Stimulated activated CD8-positive, alpha-beta memory T cell treated with anti-CD3 and anti-CD28 coated beads, Interleukin-4, amount 100 ng/mL, for 1 hour (primary cell): ENCODE measurements at places on chromosomes 7 and 10.

GRCh38 chr10:25465582-25466372, 291.0 kb downstream of the GPR158 start:
- no peak for DNase-seq

DNA sequence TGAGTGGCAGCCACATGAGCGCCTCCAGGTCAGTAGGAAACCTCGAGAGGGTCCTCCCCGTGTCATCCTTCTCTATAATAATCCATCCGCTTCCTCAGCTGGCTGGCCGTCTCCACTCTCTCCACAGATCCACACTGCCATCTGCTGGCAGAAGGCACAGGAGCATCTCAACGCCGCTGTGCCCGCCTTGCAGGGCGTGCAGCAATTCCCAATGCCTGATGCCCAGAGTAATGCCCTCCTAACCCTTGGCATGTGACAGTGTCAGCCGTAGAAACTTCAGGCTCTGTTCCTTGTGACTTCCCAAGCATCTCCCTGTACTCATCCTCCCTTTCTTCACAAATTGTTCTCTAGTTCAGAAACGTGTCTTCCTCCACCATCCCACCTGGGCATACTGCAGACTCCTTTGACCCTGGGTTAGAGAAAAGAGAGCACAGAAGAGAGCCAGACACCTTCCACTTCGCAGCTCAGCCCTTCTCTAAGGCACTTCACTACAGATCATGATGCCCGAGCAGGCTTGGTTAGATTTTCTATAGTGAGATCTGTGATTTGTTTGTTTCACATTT, 70.8 kb downstream of the XPNPEP1 start:
- DNase-seq = peak; percentile 19

DNA sequence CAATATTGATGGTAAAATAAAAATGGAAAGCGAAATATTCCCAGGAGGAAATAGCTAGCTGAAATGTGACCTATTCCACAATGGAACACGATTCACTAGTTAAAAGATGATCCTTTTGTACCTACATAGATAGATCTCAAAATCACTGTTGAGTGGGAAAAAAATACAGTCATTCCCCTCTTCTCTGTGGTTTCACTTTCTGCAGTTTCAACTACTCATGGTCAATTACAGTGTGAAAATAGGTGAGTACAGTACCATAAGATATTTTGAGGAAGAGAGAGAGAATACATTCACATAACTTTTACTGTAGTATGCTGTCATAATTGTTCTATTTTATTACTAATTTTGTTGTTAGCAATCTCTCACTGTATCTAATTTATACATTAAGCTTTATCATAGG, 56.0 kb upstream of the COL13A1 start:
- DNase-seq = no peak

- DNase-seq = no peak
Measured at GRCh38 chr10:6072215-6072934, 10.2 kb upstream of the IL2RA start.

GRCh38 chr10:95477175-95477520, 84.0 kb downstream of the SORBS1 start:
- DNase-seq = no peak

DNA sequence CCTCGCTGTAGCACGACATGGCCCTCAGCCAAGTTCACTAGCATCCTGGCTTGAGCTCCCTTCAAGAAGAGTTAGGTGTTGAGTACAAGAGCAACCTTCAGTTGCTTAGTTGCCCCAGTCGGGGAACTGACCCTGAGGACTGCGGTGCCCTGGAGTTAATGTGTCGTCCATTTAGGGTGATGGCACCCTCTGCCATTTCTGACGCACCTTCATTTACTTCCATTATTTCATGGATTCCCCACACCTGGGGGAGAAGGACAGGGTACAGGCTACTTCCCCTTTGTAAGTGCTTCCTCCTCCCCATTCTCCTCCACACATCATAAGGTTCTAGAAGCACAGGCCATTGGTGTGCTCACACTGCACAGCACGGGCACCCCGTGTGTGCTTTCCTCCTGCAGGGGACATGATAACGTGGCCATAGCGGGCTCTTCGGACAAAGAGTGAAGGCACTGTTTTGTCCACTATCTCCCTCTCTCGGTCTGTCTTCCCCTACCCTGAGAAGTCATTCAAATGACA, 1.8 kb downstream of the ALOX5 start:
- no peak for DNase-seq

DNA sequence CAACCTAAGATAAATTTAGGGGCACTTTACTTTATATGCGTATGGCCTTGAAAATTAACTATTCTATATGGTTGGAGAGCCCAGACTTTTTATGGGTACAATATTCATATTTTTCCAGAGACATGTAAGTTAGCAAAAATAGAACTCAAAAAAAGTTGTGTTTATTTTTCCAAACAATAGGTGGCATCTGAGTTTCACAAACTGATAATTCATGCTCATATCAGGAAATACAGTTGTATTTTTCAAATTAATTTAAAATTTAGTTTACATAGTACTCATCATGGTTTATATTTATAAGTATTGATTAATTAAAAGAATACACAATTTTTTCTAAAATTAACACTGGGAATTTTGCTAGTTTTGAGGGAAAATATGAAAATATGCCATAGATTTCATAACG, 34.6 kb downstream of the ANKRD7 start:
- no peak for DNase-seq

- DNase-seq = no peak
Measured at GRCh38 chr7:159097661-159098423, 46.8 kb downstream of the VIPR2 start.

- no peak for DNase-seq
Measured at GRCh38 chr7:73376671-73377412, 48.9 kb downstream of the FKBP6 start.

DNA sequence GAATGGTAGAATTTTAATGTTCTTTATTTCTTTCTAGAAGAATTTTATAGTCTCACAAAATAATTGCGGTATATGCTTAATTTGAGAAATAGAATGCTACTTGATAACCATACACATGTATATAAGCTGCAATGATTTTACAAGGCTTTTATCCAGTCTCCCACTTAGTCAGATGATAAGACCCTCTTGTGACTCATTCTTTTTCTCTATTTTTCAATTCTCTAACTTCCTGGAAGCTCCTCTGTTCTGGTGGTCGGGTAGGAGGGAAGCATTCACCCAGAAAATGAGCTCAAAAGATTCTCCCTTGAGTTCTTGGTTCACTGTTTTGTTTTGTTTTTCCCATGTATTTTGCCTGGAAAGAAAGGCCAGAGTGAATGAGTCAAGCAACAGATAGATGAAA, 546.6 kb downstream of the INHBA start:
- DNase-seq = no peak

DNA sequence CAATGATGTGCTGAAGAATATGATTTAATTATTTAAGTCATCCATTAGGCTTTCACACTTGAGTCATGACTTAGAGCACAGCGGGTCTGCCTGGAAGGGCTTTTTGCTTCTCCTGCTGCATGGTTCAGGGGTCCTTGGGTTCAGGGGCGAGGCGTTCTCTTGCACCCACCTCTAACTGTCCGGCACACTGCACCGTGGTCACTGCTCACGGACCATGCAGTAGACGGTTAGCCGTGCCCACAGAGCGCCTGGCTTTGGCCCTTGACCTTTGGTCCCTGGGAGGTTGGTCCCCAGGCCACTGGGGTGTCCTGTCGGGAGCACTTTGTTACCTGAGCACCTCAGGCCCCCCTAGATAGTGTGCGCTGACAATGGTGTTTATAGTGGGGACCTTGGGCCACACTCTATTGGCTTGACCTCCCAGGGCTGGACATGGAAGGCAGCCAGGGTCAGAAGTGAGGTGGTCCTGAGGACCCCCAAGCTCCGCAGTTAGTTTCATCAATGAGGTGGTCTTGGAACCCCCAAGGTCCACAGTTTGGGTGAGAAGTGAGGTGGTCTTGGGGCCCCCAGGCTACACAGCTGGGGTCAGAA, 110.6 kb downstream of the ACTR3B start:
- DNase-seq = no peak

DNA sequence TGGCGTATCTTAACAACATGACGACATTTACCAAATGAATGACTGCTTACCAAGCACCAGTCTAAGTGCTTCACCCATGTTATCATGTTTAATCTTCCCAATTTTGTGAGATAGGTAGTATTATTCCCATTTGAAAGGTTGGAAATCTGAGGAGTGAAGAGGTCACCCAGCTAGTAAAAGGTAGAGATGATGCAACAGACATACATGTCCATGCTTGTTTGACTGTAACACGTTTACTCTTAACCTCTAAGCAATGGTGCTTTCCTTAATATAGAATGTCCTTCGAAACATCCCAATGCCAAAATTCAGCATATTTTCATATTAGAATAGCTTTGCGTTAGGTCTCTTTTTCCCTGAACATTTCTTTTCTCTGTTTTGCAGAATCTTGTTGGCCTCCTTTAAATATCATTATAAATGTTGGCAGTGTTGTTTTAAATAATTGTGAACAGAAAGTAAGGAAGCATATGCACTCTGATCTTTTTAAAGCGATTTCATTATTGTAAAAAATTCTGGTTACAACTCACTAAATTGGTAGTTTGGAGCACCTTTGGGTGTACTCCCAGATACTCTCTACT, 722.8 kb downstream of the AUTS2 start:
- no peak for DNase-seq

DNA sequence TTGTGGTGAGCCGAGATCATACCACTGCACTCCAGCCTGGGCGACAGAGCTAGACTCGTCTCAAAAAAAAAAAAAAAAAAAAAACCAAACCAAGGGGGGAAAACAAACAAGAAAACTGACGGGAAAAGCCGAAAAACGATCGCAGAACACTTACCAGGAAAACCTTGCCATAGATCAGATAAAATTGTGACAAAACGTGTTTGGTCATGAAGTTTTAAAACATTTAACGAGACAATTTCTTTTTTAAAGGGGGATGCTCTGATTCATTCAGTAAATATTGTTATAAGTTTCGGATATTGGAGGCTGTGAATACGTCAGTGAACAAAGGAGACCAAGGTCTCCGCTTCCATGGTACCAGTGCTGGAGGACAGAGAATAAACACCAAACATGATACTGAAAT, 77.3 kb downstream of the ARMC3 start:
- DNase-seq = no peak

DNA sequence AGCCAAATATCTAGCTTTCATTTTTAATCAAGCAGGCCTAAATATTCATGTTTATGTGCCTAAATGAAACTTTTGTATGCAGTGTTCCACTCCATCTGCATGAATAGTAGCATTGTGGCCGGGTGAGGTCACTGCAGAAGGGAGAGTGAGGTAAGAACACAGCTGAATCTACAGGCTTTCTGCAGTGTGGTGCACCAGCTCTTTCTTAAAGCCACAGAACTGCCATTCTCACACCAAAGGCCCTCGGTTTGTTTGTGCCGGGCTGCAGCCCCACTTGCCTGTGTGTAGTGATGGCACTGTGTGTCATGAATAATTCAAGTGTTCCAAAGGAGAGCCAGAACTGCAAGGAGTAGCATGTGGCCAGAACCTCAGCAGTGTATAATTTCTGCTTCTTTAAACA, 204.1 kb downstream of the TRIL start:
- DNase-seq = no peak

GRCh38 chr7:120091807-120092206, 181.2 kb upstream of the KCND2 start:
- DNase-seq = no peak

- no peak for DNase-seq
Measured at GRCh38 chr7:44224080-44224973, 23.5 kb downstream of the YKT6 start.

DNA sequence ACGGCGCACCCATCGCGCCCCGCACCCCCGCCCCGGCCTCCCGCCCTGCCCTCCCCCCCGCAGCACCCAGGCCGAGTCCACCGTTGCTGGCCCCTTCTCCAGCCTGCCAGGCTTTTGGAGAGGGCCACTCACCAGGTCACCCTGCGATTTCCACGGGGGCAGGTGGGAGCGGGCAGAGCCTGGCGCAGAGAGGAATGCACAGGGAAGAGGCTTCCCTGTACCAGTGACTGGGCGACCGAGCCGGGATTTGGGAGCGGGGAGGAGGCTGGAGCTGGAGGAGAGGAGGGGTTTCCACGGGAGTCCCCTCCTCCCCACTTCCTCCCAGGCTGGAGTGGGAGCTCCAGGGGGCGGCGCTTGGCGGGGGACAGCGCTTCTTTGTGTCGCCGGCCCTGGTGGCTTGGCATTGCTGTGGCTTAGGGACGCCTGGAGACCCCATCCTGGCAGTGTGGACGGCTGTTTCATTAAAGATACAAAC, 19.3 kb downstream of the TCAF1 start:
- no peak for DNase-seq

DNA sequence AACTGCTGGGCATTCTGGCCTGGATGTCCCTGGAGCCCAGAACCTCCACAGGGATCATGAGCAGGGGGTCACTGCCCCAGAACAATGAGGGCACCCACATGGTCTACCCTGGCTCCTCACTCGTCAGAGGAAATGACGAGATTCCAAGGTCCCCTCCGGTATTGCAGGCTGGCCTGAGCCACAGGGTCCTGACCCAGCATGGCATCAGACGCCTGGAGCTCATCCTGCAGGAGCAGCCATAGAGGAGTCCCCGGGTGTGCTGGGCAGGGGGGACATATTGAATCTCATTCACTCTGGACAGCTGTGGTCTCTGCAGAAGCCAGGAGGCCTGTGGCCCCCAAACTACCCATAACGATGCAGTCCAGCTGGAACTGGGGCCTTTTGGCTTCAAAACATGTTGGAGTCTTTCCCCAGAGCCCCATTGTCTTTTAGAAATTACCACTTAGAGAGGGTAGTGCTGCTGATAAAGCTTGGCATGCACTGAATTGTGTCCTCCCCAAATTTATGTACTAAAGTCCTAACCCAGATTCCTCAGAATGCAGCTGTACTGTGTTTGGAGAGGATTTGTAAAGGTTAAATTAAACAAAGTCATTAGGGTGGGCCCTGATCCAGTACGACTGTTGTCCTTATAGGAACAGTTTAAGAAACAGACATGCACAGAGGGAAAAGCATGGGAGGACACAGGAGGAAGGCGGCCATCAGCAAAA, 27.7 kb downstream of the ANXA8 start:
- DNase-seq = no peak

GRCh38 chr10:57867241-57867640, 400.5 kb downstream of the IPMK start:
- DNase-seq = no peak

DNA sequence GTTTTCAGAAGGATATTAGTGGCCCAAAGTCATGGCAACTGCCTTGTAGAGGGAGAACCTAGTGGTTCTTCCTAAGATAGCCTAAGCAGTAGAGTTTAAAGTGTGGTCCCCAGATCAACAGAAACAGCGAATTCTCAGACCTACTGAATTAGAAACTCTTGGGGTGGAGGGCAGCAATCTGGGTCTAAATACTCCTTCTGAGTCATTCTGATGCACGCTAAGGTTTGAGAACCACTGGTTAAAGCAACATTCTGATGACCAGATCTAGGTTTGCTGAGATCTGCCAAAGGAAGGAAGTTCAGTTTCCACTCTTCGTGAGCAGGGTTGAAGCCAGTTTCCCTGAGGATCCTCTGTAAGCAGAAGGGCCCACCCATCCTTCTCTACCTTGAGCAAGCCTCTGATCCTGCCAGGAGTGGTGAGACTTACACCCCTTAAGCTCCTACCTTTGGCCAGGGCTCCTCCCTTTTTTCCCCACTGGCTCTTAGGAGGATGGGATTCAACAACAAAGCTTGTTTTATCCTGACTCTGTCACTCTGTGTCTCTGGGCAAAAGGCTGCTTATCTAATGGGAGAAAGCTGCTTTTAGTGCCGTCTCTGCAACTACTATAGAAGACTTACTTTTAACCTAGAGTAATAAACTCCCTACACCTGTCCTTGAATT, 26.8 kb upstream of the TRUB1 start:
- no peak for DNase-seq
